ENCODE measurements at places on chromosomes 16 and 17.

GRCh38 chr16:80759419-80760162 lies 44.8 kb downstream of the CDYL2 start:
- no peak for DNase-seq

DNA sequence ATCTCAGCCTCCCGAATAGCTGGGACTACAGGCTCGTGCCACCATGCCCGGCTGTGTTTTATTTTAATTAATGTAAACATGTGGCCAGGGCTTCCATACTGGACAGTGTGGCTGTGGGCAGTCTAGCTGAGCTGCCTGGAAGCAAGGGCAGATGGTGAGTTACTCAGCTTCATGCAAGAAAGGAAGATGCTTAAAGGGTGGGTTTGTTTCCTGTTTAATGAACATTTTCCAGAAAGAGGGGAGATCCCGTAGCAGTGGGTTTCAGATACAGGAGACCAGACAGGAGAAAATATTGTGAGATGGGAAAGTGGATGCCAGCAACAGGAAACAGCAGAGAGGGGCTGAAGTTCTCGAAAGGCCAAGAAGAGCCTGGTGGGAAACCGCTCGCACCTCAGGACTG lies 7.3 kb downstream of the MAPK8IP3 start:
- DNase-seq = no peak

GRCh38 chr16:57092786-57093411 lies 516 bp downstream of the CPNE2 start:
- DNase-seq = peak; percentile 27

DNA sequence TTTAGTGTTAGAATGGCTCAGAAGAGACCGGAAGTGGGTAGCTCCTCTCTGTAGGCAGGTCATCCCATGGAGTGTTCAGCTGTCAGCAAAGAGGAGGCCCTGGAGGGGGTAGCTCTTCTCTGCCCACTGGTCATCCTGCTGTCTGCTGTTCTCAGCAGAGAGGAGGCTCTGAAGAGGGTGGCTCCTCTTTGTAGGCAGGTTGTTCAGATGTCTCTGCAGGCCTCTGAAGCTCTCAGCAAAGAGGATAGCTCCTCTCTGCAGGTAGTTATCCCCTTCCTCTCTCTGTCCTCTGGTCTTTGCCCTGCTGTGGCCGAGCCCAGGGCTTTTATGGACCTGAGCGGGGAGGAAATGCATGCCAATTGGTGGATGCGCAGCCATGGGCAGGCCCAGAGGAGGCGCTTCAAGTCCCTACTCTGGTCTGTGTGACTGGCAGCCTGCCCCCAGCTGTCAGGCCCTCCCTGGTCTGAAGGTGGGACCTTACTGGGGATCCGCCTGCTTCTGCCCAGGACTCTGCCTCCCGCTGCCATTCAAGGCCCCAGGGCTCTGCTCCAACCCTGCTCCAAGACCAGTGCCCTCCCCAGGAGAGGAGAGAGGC lies 32.5 kb upstream of the FA2H start:
- DNase-seq = no peak

DNA sequence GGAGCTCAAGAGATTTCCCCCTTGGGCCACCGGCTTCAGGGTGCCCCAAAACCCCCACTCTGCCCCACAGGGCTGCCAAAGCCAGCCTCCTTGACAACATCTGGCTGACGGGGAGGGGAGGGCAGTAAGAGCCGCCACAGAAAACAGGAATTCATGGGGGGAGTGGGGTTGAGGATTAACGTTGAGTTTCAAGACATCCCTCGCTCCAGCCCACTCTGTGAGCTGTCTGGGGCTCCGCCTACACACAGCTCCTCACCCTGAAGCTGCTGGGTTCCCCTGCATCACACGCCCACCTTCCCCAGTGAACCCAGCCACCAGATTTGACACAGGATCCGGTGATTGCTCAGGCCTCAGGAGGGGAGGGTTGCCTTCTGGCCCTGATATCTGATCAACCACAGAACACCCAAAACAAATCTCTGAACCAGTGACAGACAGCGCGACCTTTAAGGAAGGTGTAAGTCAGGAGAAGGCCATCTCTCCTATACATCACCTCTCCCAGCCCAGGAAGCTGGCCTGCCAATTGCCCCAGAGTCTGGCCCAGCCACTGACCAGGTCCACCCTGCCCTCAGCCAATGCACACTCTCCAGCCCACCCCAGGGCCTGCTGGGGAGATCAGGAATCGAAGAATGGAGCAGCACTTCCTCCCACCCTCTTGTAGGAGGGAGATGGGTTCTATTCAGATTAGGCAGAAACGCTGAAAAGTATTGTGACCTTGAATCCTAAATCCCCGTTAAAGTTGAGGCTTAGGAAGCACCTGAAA lies 132.1 kb downstream of the CLEC16A start:
- no peak for DNase-seq

DNA sequence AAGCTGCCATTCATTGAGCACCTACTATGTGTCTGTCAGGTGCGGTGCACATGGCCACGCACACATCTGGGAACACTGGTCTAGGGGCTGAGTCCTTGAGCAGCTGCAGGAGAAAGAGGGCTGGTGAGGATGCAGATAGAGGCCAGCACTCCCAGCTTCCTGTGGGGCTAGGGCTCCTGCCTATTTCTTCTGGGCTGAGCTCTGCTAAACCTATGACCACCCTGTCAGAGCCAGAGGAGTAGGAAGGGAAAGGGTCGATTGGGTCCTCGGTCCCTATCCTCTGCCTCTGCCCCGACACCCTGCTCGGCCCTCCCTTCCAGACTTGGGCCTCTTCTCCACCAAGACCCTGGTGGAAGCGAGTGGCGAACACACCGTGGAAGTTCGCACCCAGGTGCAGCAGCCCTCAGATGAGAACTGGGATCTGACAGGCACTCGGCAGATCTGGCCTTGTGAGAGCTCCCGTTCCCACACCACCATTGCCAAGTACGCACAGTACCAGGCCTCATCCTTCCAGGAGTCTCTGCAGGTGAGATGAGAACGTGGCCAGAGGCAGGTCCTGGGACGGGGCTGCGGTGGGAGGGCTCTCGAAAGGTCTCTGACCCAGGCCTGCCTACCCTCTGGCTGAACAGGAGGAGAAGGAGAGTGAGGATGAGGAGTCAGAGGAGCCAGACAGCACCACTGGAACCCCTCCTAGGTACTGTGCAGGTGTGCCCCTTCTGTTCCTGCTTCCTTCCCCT lies 4.0 kb upstream of the TMEM88 start:
- DNase-seq = no peak

GRCh38 chr17:80212109-80212508 lies 8.0 kb downstream of the SGSH start:
- no peak for DNase-seq

GRCh38 chr17:73823684-73824083 lies 179.4 kb upstream of the SDK2 start:
- DNase-seq = no peak

- no peak for DNase-seq
These were observed 195.1 kb downstream of the IRF8 start for GRCh38 chr16:86093801-86094750.

DNA sequence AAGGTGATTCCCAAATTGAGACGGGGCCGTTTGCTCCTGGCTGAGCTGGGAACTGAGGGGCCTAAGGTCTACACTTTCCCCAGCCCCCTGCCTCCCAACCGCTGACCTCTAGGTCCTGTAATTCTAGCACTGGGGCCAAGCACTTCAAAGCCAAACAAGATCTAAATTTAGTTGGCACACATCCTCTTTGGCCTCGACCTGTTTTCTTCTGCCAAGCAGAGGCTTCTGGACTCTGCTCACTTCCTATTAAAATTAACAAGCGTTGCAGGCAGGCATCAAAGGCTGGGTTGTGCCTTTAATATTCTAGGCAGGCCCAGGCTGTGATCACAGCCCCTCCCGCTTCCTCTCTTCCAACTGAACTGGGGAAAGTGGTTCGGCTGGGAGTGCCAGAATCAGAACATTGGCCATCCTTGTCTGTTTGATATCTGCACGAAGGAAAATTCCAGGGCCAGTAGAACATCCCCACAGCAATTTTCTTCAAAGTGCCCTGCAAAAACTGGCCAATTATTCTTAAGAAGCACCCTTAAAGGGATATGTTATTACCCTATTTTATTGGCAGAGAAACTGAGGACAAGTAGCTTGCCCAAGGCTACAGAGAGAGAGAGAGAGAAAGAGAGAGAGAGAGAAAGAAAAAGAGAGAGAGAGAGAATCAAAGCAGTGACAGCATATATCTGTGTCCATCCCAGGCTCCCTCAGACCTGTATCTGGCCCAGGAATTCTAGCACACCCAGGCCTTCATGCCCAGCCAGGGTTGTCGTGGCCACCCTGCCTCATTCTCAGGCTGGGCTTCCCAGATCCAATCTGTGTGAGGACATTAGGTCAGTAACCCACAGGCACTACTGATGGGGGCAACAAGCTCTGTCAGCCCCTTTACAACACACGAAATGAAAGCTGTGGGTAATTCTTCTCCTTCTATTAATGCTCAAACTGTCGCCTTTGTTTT lies 12.8 kb upstream of the MT4 start:
- DNase-seq = no peak

DNA sequence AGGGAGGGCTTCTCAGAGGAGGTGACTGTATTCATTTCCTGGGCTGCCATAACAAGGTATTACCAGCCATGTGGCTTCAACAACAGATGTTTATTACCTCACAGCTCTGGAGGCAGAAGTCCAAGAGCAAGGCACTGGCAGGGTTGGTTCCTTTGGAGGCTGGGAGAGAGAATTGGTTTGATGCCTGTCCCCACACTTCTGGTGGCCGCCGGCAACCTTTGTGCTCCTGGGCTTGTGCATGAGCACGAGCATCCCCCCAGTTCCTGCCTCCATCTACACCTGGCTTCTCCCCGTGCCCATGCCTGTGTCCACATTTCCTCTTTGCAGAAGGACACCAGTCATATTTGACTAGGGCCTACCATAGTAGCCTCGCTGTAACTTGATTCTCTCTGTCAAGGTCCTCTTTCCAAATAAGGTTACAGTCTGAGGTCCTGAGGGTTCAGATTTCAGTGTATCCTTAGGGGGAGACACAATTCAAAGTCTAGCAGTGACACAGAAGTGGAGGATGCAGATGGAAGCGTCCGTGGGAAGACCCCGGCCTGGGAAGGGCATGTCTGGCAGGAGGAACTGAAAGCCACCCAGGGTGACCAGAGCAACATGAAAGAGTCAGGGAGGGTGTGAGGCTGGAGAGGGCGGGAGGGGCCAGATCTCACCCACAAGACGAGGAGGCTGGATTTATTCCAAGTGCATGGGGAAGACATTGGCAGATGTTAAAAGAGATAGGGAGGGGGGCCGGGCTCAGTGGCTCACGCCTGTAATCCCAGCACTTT lies 188.2 kb upstream of the HSBP1 start:
- no peak for DNase-seq

- peak; percentile 36 for DNase-seq
These were observed 10.3 kb upstream of the MED13 start for GRCh38 chr17:62075308-62075815.

DNA sequence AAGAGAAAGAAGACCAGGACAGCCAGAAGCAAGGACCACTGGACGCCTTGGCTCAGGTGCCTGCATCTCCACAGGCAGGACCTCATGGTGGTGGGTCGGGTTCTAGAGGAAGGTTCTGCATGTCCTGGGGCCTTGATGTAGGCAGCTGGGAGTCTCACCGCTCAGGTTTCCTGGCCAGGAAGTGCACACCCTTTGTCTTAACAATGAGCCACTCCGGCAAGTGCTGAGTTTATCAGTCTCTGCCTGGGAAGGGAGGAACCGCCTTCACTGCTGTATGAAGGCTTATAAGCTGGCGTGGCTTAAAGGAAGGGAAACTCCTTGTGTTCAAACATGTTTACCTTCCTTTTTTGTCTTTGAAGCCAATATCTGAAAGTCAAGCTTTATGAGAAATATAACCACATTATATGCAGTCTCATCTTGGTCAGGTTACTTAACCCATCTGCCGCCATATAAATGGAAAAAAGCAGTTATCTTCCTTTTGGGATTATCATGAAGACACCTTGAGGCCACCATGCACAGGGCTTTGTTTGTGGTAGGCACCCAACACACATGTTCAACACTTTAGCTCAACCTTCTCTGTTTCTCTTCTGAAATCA lies at the start of gene ST6GALNAC1:
Gene ST6GALNAC1, minus strand, starts transcription at position 205 of the 596 bp plus-strand sequence. Its CDS starts 119 bp downstream, at position 86.
- DNase-seq = peak; percentile 89

- DNase-seq = no peak
These were observed 8.1 kb downstream of the GLIS2 start for GRCh38 chr16:4323845-4324488.

Data from epithelial cell of esophagus (primary cell).